ENCODE measurements at places on chromosomes 2 and 18.
A peak's percentile ranks its signal among the peaks of the same experiment; 100 is the strongest.

GRCh38 chr2:216490061-216490460 lies 8.6 kb upstream of the RPL37A start:
- DNase-seq = no peak

GRCh38 chr2:141710589-141711239 lies 420.1 kb downstream of the LRP1B start:
- no peak for DNase-seq

- DNase-seq = no peak
These were observed 13.5 kb downstream of the LTBP1 start for GRCh38 chr2:32960238-32960637.

GRCh38 chr18:59139291-59139614 lies 431 bp upstream of the SEC11C start:
- peak; percentile 95 for DNase-seq

GRCh38 chr2:177535958-177536504 lies 143.5 kb downstream of the AGPS start:
- no peak for DNase-seq

GRCh38 chr18:26941584-26941983 lies 76.1 kb upstream of the AQP4 start:
- DNase-seq = no peak

GRCh38 chr2:82412021-82412420 lies 2047.1 kb downstream of the SUCLG1 start:
- DNase-seq = no peak

DNA sequence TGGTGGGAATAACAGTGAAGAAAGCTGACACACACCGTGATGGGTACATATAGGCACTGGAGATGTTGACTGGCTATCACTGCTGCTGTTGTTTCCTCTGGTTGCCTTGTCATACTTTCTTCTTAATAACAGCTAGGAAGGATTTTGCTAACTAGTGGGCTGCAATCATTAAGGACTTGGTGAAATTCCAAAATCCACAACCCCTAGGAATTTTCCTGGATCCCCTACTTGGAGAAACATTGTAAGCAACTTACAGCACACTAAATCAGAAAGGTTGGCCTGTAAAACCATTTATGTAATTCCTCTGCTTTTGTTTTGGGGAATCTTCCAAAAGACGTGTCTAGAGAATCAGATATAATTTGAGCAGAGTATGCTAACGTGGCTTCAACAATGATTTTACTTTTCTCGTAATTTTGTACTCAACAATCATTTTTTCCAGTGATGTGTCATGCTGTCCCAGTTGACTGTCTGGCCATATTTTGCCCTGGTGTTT lies 8.0 kb upstream of the COL3A1 start:
- no peak for DNase-seq

- DNase-seq = no peak
These were observed 34.2 kb downstream of the ADI1 start for GRCh38 chr2:3485166-3485565.

GRCh38 chr2:158403237-158403636 lies 53.3 kb downstream of the CCDC148 start:
- DNase-seq = no peak

- DNase-seq = no peak
These were observed 106.4 kb downstream of the EXOC6B start for GRCh38 chr2:72719416-72719815.

DNA sequence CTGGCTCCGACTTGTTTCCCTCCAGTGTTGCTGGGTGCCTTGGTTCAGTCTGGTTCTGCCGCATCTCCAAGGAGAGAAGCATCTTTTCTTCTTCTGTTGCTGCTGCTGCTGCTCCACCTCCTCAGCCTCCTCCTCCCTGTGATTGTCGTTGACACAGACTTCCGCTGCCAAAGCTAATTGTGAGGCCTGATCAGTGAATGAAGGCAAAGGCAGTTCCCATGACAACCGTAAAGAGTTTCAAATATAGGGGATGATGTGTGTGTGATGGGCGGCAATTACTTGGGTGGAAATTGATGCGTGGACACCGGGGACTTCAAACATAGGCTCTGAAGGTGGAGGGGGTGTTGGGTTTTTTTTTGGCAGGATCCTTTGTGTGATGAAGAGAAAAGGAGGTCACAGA lies 13.7 kb downstream of the TET3 start:
- no peak for DNase-seq

DNA sequence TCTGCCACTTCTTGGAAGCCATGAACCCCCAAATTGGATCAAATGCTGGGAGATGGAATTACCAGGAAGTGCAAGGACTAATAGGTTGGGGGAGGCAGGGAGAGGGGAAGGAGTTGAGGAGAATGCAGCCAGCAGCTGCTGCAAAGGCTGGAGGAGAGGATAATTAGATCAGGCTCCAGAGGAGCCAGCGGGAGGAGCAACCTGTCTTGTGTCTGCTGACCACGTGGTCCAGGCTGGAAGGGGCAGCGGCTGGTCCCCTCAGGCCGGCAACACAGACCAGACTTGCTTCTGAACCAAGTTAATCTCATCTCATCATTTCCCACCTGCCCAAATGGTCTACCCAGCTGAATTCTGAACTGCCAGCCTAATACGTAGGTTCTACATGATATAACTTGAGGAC lies 68.3 kb downstream of the MRO start:
- DNase-seq = no peak

DNA sequence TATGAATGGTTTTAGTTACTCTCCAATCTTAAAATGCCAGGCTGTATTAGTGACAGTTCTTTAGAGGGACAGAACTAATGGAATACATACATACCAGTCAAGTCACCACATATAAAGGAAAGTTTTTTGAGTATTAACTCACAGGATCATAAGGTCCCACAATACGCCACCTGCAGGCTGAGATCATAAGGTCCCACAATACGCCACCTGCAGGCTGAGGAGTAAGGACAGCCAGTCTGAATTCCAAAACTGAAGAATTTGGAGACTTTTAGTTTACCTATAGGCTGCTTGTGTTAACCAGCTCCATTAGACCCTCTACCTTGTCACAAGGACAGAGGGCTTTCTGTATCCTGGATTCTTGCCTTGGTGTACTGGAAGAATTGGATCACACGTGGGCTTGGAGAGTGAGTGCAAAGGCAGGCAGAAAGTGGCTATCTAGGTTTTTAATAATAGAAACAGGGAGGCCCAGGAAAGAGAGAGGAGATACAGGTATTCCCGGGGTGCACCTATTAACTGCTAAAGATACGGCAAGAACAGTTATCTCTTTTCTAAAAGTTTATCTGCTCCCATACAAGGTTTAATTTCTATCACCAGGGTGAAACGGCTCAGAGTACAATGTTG lies 234.9 kb upstream of the CYRIA start:
- DNase-seq = no peak

DNA sequence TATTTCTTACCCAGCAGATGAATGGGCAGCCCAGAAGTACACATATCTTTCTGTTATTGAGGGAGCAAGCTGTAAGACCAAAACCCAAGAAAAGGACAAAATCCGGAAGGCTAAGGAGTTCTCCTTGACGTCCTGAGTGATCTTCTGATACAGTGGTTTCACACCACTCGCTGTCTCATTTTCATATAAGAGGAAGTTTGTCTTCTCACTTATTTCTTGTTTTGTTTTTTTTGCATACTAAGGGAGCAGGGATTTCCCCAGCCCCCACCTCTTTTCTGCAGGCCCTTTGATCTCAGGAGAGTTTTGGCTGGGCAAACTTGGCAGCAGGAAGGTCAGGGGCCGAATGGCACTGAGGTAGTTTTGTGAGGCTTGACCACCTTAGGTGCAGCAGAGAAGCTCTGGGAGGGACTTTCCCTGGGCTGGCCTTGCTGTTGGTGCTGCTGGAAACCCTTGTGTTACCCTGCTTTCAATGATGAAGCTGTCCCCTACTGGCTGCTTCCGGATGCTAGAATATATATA lies 13.3 kb downstream of the CHRNA1 start:
- DNase-seq = peak; percentile 42

- no peak for DNase-seq
These were observed 81.2 kb downstream of the TSN start for GRCh38 chr2:121836611-121837010.

GRCh38 chr2:97935719-97936161 lies 60.0 kb downstream of the TMEM131 start:
- no peak for DNase-seq

DNA sequence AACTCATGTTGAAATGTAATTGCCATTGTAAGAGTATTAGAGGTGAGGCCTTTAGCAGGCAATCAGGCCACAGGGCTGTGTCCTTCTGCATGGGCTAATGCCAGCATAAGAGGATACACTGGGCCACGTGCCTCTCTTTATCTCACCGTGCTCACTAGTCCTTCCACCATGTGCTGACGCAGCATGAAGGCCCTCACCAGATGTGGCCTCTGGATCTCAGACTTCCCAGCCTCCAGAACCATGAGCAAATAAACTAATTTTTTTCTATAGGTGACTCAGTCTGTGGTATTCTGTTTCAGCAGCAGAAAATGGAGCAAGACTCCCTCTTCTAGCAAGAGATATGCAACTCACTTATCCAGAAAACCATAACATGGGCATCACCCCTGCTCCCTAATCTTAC lies 149.7 kb upstream of the ZNF236 start:
- DNase-seq = no peak

DNA sequence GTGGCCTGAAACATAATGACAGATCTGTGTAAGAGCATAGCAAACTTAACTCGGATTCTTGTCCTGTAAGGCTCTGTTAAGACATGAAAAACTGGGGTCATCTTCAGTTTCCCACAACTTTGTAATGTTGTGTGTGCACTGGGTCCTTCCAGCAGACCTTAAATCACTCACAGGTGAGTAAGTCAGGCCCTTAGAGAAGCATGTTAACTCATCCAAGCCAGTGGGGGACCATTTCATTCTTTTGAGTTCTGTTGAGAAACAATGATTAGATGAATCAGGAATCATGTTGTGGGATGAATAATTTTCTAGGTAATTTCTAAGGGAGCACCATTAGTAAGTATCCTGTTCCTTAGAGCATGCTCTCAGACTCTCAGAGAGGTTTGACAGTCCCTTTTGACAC lies 167.1 kb downstream of the ESCO1 start:
- DNase-seq = no peak

GRCh38 chr18:44798433-44799048 lies 117.9 kb downstream of the SETBP1 start:
- DNase-seq = no peak

GRCh38 chr2:165274698-165275097 lies 35.5 kb downstream of the SCN2A start:
- DNase-seq = no peak

DNA sequence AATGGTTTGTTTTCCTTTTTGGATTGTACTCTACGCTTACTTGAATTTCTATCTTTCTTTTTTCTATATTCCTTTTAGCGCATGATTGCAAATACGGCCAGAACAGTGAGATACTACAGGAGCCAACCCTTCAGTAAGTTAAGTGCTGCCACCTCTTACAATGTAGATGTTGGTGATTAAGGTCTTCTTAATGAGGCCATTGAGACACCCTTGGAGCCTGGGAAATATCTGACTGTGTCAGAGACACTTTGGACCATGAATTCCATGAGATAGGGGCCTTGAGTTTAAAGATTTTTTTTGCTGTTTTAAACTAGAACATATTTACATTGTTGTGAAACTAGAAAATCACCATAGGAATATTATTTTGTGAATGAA lies 27.1 kb upstream of the MAP3K20 start:
- DNase-seq = no peak

GRCh38 chr2:207655000-207655399 lies 29.8 kb upstream of the METTL21A start:
- DNase-seq = no peak

- peak; percentile 22 for DNase-seq
These were observed 330.2 kb upstream of the FANCL start for GRCh38 chr2:58571181-58571852.

DNA sequence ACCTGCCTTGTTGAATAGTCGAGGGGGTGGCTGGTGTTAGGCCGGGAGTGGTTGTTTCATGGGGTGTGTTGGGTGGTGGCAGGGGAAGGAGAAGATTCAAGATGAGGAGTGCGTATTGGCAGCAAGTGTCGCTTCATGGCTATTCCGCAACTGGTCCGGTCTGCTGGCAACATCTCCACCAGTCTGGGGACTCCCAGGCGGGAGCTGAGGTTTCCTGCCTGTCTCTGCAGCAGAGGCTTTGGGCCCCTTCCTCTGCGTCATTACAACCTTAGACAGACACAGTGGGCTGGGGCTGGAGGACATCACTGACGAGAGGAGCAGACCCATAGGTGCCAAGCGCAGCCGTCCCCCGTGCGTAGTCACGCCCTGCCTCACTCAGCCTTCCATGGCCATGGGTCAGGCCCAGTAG lies 64.0 kb upstream of the MCFD2 start:
- peak; percentile 56 for DNase-seq

DNA sequence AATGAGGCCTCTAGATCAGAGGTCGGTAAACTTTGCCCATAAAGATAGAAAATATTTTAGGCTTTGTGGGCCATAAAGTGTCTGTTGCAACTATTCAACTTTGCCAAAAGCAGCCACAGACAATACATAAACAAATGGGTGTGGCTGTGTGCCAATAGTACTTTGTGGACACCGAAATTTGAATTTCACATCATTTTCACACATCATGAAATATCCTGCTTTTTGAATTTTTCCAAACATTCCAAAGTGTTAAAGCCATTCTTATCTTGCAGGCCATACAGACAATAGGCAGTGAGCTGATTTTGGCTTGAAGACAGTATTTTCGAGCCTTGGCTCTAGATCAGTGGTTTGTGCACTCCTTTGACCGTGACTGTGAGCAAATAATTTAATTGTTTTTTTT lies 51.1 kb upstream of the EPC2 start:
- no peak for DNase-seq

DNA sequence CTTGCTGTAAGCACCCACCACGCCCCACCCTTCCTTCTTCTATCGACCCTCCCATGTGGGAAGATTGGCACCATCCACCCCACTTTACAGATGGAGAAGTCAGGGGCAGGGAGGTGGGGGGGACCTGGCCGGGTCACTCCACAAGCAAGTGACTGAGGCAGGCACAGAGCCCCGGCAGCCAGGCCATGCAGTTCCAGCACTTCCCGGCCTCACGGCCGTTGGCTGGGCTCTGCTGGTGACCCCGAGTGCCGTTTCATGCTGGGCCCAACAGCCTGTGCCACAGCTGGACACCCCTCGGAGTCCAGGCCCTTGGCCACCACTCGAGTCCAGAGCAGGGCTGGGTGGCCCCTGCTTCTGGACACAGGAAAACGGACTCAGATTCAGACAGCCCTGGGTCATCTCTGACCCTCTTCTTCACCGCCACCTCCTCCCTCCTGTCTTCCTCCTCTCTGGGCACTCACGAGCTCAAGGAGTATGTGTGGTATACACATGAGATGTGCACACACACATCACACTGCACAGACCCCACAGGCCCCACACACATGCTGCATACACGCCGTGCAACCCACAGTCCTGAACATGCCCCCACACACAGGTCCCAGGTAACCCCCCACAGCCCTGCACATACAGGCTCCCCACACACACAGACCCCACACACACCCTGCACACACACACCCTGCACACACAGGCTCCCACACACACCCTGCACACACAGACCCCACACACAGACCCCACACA lies 89.3 kb upstream of the GPC1 start:
- no peak for DNase-seq

- DNase-seq = no peak
These were observed 51.6 kb downstream of the SLC4A3 start for GRCh38 chr2:219679041-219679440.

- DNase-seq = no peak
These were observed 22.3 kb downstream of the DOK1 start for GRCh38 chr2:74576863-74577229.

Data from stimulated activated CD8-positive, alpha-beta memory T cell treated with anti-CD3 and anti-CD28 coated beads, Interleukin-4, amount 100 ng/mL, for 48 hours (primary cell).